ENCODE measurements at places on chromosomes 5 and 9.
A peak's percentile ranks its signal among the peaks of the same experiment; 100 is the strongest.

GRCh38 chr5:34533582-34534522 lies 122.3 kb upstream of the RAI14 start:
- no peak for DNase-seq

GRCh38 chr9:86660146-86660943 lies 287.0 kb downstream of the GAS1 start:
- DNase-seq, result no peak

- DNase-seq, result no peak
These were observed 579.7 kb upstream of the ZNF608 start for GRCh38 chr5:125326150-125326510.

GRCh38 chr9:77772646-77773045 lies 124.5 kb upstream of the GNA14 start:
- no peak for DNase-seq

GRCh38 chr9:94108584-94108983 lies 24.3 kb downstream of the PTPDC1 start:
- no peak for DNase-seq

DNA sequence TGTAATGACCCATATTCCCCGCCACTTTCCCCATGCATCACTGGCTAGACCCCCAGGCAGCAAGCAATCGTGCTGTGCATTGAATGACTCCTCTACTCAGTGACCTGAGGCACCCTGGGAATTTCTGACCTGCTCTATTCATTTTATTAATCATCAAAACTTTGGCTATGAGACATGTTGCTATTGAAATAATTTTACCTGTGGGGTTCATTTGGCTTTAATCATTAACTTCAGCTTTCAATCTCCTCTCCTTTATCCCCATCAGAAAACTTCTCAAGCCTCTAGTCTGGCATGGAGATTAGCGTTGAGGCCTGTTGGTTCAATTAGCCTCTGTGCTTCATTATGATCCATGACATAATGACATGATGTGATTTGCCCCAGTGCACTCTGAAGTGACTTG lies 429.0 kb downstream of the ZNF608 start:
- DNase-seq, result no peak

GRCh38 chr5:55413644-55414043 lies 105.9 kb downstream of the MTREX start:
- no peak for DNase-seq

GRCh38 chr5:4571248-4571948 lies 568.7 kb upstream of the ADAMTS16 start:
- no peak for DNase-seq

- no peak for DNase-seq
These were observed 86.2 kb upstream of the IL12B start for GRCh38 chr5:159416438-159416837.

- DNase-seq, result no peak
These were observed 186.4 kb downstream of the TRIM32 start for GRCh38 chr9:116873491-116873890.

DNA sequence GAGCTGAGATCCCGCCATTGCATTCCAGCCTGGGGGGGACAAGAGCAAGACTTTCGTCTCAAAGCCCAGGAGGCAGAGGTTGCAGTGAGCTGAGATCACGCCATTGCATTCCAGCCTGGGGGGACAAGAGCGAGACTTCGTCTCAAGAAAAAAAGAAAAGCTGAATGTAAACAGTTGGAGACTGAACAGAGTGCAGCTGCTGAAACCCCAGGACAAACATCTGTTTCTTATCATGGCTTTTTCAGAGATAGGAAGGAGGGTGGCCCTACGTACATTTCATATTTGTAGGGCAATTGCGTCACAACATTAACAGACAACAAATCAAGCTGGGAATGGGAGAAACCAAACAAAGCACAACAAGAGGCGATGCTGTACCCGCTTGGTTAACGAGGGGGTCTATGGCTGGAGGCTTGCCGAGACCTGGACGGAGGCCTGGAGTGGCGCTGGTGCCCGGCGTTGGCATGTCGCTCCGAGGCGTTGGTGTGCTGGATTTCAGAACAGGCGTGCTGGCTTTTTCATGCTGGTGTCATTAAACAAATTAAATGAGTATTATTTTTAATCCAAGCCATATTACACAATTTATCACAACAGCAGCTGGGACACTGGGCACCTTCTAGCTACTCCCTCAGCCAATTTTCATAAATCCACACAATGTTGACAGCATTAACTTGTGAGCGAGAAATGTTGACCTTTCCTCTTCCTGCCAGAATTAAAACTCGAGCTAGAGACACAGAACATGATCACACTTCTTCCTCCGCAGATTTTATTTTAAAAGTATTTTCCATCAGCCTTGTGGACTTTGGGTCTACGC lies 76.1 kb downstream of the TLE1 start:
- DNase-seq, result no peak

DNA sequence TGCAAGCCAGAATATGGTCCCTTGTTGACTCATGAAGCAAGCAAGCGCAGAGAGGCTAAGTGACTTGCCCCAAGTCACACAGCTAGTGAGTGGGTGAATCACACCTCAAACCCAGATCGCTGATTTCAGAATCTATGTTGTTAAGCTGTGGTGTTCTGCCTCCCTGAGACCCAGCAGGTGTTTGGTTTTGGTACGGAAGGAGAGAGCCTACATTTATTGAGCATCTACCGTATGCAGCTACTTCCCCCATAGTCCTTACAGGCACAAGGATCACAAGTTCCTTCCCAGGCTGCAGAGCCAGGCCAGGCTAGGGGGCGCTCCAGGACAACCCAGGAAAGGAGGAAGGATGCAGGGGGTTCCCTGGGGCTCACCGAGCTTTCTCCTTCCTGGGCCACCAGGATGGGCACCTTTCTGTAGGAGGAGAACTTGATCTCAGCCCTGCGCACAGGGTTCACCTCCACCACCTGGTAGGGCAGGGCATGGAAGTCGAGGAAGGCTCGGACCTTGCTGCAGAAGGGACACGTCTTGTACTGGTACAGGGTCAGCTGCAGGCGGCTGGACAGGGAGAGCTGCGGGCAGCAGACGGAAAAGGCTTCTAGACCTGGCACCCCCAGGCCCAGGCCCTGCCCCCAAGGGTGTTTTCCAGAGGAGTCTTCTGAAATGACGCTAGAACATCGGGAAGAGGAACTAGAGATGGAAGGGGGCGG lies 2.5 kb downstream of the PTGES2 start:
- DNase-seq, result no peak

DNA sequence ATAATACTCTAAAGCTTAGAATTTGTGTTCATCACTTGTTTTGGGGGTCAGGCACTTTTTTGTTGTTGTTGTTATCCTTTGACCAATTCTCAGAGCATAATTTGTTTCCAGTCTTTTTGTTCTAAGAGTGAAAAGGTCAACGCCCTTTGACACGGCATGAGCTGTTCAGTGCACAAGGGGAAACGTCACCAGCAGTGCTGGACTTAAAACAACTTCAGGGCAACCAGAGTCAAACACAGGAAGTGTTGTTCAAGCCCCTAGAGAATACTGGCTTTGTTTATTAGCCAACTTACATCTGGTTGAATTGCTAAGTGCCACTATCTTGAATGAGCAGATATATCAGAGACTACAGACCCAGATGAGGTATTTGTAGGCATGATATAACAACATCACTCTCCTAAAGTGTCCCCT lies 368.9 kb downstream of the TMEM161B start:
- no peak for DNase-seq

- DNase-seq, result no peak
These were observed 85.4 kb downstream of the KCNN2 start for GRCh38 chr5:114447084-114447773.

GRCh38 chr5:99247346-99247745 lies 318.5 kb upstream of the CHD1 start:
- DNase-seq, result no peak

GRCh38 chr5:15383469-15383868 lies 116.5 kb upstream of the FBXL7 start:
- no peak for DNase-seq

GRCh38 chr9:127987103-127987614 lies 6.4 kb upstream of the EEIG1 start:
- no peak for DNase-seq

- no peak for DNase-seq
These were observed 169.5 kb upstream of the HAPLN1 start for GRCh38 chr5:83889971-83890745.

- DNase-seq, result peak; percentile 56
These were observed 47.0 kb upstream of the TGFBR1 start for GRCh38 chr9:99057665-99058625.

GRCh38 chr9:76810377-76810957 lies 46.2 kb downstream of the PCA3 start:
- no peak for DNase-seq

DNA sequence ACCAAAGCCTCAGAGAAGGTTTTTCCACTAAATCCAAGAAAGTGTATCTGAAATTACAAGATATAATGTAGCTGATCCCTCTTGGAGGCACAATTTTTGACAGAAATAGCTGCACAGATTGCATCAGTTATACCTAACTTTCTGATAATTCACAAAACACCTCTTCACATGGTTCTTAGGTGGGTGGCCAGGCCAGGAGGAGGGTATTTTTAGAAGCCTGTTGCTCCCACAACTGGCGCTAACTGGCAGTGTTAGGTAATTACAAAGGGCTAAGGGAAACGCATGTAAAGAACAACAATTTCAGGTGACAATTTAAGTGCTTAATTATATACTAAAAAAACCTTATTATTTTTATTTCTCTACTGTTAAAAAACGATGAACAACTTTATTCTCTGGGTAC lies 247.9 kb downstream of the BNC2 start:
- no peak for DNase-seq

- DNase-seq, result no peak
These were observed 42.1 kb downstream of the CDC42SE2 start for GRCh38 chr5:131305906-131306305.

- no peak for DNase-seq
These were observed 131.8 kb downstream of the SYK start for GRCh38 chr9:90933468-90933867.

DNA sequence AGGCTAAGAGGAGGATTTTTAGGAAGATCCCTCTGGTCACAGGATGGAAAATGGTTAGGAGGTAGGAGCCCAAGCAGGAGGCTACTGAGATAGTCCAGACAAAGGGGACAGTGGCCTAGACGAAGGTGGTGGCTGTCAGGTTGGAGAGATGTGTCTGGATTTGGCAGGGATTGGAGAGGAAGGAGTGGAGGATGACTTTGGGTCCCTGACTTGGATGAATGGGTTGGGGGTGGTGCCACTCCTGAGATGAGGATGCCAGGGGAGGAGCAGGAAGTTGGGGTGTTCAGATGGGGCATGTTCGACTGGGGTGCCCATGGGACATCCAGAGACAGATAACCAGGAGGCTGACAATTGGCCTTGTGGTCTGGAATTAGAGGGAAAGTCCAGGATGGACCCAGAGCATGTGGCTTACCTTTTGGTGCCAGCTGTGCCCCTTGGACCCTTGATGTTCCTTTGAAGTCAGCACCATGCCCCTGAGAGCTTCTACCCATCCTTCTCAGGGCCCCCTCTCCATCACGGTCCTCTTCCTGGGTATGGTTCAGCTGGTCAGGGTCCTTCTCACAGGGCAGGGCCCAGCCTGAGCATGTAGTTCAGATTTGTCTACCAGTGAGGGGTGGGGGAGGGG lies 15.1 kb upstream of the IGFBPL1 start:
- no peak for DNase-seq

- DNase-seq, result no peak
These were observed 56.6 kb downstream of the NDUFS4 start for GRCh38 chr5:53616939-53617549.

- DNase-seq, result no peak
These were observed 18.0 kb downstream of the POLR1E start for GRCh38 chr9:37503736-37504135.

DNA sequence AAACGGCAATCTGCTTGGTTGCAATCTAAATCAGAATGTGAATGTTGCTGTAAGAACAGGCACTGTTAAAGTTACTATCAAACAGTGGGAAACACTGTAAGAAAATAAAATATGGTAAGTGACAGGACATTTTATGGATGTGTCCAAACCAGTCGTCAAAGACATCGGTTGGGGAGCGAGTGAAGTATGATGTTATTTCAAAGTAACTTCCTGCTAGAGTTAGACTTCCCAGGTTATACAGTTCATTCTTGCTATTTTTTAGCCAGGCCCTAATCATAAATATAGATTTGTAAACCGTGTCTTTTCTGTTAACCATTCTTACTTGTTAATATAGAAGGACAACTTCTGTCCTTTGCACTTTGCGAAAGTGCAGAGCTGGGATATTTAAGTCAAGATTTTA lies 30.2 kb downstream of the LIX1 start:
- DNase-seq, result no peak

All from T follicular helper cell (primary cell).